Foreskin melanocyte (primary cell): ENCODE measurements at places on chromosomes 5 and 9.

DNA sequence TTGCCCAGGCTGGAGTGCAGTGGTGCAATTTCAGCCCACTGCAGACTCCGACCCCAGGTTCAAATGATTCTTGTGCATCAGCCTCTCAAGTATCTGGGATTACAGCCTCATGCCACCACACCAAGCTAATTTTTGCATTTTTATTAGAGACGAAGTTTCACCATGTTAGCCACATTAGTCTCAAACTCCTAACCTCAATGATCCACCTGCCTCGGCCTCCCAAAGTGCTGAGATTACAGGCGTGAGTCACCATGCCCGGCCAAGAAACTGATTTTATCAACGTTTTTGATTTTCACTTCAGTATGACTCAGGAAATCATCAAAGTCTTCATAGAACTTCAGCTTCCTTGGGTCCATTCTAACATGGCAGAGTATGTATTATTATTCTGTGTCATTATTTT is 125.4 kb downstream of the GABRG2 start:
- no peak for DNase-seq

DNA sequence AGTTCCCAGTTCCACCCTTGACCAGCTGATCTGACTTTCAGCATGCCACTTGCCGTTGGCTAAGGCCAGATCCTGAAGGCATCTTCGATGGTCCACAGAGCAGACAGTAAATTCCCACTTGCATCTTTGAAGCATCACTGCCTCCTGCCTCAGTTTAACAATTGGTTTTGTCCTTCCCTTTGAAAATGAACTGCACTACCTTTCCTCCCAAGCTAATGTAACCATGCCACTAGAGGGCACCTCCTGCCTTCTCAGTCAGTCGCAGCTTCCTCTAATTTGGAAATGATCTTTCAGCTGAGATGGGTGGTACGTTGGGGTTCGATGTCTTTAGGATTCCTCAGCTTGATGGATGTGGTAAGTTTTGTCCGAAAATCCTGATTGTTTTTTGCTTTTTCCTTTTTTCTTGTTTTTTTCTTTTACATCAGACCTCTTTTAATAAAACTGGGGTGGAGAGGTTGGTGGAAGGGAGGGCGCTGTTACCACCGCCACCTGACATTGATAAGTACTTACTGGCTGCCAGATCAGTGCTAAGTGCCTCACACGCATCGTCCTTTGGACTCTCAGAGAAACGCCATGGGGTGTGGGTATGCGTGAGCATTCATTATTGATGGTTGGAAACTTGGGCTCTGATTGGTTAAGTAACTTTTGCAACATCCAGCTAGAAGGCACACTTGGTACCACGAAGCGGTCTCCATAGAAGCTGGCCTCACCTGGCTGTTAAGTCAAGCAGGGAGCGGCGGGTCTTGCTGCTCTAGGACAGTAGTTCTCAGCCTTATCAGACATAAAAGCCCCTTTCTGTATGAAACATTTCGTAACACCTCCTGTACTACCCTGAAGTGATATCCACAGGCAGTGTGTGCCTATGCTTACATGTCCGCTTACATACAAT is 16.9 kb downstream of the PTTG1 start:
- DNase-seq = peak; percentile 80

GRCh38 chr9:5448461-5449435 is 1.6 kb upstream of the CD274 start:
- no peak for DNase-seq

- no peak for DNase-seq
These were observed 1446.4 kb upstream of the WWC1 start for GRCh38 chr5:166845044-166845443.

GRCh38 chr5:157566902-157567489 is 8.6 kb downstream of the ADAM19 start:
- DNase-seq = no peak

GRCh38 chr5:179217956-179218942 is 127.0 kb downstream of the ADAMTS2 start:
- DNase-seq = no peak

DNA sequence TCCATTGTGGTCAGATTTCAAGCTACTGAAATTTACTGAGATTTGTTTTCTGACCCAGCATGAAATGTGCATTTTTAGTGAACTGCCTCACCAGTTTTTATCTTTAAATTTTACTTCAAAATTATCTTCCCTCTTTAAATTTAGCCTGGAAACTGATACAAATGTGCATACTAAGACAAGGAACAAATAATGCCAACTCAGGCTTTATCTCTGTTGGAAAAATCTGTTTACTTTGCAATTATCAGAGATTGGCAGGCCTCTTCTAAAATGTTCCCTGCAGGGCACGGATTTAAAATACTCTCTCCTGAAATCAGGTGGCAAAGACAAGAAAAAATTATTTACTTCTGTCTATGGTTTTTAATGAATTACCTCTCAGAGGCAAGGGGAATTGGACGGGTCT is 151.0 kb upstream of the PTCH1 start:
- DNase-seq = no peak

GRCh38 chr5:65248896-65249295 is 232.8 kb downstream of the ADAMTS6 start:
- DNase-seq = no peak

DNA sequence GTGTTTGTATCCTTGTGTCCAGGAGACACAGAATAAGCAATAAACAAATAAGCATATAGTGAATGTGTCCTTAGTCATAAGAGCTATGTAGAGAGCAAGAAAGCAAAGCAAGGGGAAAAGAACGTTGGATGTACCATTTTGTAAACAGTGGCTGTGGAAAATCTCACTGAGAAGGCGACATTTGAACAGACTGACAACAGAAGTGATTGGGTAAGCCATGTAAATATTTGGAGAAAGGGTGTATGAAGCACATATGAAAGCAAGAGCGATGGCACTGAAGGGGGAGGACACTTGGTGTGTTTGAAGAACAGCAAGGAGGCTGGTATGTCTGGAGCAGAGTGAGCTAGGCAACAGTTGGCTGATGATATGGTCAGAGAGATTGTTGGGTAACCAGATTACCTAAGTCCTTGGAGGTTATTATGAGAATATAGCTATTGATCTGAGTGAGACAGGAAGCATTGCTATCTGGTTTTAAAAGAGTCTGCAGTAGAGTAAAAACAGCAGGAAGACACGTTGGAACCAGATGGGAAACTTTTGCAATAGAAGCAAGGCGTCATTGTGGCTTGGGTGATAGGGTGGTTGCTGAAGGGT is 115.5 kb upstream of the IL7R start:
- no peak for DNase-seq

DNA sequence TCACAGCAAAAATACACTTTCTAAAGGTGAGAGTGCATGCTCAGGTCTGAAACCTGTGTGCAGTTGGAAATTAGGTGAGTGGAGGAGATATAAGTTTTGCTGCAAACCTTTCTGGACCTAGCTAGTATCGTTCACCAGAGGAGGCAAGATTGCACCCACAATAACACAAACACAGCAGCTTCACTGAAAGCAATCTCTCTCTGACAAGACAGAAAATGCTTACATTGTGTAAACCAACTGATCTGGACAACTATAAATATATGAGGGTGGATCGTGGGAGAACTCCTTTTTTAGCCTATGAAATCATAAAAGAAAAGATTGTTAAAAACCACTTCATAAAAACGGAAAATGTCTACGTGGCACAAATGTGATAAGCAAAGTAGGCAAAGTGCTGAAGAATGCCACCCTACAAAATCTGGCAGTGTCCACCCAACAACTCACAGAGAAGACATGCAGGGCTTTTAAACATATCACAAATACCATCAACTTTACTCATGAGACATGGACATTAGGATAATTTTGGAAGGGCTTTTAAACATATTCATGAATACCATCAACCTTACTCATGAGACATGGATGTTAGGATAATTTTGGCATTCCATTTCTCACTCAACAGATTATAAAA is 134.3 kb downstream of the CDH18 start:
- DNase-seq = peak; percentile 50

GRCh38 chr9:94096819-94097577 is 12.7 kb downstream of the PTPDC1 start:
- no peak for DNase-seq

- no peak for DNase-seq
These were observed 140.9 kb upstream of the MAP3K1 start for GRCh38 chr5:56674441-56674840.

GRCh38 chr5:157828944-157829639 is 29.9 kb downstream of the CLINT1 start:
- DNase-seq = no peak

DNA sequence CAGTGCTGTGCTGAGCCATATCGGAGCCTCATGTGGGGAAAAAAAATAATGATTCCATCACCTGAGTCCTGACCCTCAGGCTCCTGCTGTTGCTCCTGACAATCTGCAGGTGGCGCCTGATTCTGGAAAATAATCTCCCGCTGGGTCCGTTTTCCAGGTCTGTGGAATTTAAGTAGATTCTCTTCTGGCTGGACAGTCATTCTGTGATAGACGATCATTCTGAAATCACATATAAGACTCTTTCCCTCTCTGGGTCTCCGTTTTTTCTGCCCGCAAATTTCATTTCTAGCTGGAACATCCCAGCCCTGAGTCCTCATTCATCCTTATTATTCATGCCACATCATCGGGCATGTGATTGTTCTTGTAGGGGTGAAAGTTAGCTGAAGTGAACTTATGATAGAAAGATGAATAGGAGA is 22.1 kb upstream of the STXBP1 start:
- DNase-seq = peak; percentile 67

GRCh38 chr5:125834438-125835115 is 588.6 kb upstream of the GRAMD2B start:
- DNase-seq = no peak

GRCh38 chr9:15711931-15712330 is 159.1 kb downstream of the CCDC171 start:
- no peak for DNase-seq

GRCh38 chr5:132099076-132099748 is 25.6 kb downstream of the CSF2 start:
- DNase-seq = no peak
